Omental fat pad (tissue), 4 donors: ENCODE measurements at places on chromosomes 4 and X.

DNA sequence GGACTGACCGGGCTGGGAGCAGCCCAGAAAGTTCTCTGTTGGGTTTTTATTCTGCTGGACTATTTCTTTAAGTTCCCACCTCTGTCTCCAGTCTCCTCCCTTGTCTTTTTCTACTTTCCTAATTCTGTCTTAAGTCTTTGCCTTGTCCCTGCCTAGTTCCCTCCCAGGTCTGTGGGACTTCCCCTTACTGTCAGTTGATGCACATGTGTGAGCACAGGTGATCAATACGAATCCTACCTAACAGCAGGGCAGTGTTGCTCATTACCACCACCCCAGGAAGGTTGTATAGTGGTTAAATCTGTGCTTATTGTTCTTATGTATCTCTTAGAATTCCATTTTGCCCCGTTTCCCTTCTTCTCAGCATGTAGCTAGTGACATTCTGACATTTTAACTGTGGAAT, 62.1 kb downstream of the GALNTL6 start:
- DNase-seq, result no peak

DNA sequence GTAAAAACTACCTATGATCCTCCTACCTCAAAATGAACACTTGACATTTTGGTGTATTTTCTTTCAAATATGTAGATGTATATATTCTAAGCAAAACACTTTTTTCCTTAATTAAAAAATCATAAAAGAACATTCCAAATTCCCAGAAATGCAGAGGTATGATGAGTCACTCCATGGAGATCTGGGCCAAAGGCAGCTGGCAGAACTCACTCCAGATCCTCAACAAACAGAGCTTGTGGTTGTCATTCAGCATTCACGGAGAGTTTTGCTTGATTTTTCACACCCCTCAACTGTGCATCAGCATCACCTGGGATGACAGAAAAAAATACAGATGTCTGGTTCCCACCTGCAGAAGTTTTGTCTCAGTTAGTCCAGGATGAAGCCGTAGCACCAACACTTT, 144.6 kb downstream of the KIT start:
- no peak for DNase-seq

GRCh38 chrX:17042037-17042436, 95.6 kb downstream of the REPS2 start:
- DNase-seq, result no peak

DNA sequence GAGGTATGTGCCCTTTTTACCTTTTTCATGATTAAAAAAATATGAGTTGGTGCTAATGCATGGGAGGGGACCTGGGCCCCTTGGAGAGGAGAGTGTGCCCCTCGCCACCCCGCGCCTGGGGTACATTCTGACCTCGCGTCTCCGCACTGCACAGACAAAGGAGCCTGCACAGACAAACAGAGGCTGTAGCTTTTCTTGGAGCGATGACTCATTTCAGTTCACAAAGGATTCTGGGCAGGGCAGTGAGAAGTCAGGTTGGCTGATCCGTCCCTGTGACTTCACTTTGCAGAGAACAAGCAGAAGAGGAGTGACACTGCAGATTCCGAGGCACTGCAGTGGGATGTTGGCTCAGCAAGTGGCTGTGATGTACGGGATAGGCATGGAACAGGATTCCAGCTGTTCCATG, 82.9 kb downstream of the STOX2 start:
- no peak for DNase-seq

DNA sequence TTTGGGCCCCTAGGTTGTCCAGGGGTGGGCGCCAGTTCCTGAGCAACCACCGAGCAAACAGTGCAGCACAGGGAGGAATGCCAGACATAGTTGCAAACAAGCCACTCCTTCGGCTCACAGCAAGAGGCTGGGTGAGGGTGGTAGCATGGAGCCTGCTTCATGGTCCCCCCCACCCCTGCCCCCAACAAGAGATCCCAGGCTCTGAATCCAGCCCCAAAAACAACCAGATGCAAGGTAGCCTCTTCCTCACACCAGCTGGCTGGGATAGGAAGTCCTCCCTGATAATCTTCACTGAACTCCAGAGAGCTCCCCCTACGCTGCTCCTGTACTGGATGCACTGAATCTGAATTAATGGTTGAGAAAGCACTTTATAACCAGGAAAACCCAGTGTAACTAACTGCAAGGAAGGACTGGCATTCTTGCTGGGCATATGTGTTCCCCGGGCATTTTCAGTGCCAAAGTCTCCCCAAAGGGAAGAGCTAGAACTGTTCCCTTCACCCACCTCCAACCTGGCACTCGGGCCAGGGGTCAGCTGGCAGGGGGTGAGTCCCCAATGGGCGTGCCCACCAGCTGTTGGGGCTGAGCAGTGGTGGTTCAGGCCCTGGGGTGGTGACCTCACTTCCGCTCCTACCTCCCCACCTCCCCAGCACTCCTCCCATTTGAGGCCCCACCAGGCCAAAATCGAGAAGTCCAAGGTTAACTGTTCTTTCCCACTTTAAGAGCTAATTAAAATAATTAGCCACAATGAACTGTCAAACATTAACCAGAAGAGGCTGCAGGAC, 1.5 kb downstream of the ELF4 start:
- no peak for DNase-seq

DNA sequence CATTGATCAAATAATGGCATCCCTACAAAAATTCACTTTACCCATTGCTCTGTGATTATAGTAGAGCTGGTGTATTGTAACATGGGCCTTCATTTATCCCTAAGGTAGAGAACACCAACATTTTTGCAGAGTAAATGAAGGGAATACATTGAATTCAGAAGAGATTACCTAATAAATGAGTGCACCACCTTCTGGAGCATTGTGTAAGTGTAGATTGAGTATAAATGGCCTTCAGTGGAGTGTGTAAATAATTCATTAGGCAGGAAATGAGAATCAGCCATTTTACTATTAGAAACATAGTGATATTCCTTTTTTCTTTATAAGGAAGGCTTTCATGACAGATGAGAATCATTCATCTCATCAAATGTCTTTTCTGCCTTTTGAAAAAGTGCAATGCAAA, 155.8 kb downstream of the FAM47B start:
- no peak for DNase-seq

DNA sequence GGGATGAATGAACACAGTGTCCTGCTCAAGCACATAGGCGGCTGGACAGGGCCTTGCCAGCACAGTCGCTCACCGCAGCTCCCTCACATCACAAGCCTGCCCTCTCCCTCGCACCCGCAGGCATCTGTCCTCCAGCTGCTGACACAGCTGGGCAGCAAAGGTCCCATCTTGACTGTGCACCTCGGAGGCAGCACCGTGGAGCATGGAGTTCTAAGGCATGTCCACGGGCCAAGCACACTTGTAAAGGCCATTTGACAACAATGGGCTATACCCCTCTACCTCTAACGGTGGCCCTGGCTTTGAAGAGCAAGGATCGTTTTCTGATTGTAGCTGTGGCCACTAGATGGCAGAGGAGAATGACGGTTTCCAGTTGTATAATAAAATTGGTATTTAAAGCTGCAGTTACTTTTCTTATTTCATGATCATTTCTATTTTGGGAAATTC, 53.8 kb downstream of the APLN start:
- no peak for DNase-seq
